ENCODE measurements at places on chromosomes 1 and 21.
A peak's percentile ranks its signal among the peaks of the same experiment; 100 is the strongest.

DNA sequence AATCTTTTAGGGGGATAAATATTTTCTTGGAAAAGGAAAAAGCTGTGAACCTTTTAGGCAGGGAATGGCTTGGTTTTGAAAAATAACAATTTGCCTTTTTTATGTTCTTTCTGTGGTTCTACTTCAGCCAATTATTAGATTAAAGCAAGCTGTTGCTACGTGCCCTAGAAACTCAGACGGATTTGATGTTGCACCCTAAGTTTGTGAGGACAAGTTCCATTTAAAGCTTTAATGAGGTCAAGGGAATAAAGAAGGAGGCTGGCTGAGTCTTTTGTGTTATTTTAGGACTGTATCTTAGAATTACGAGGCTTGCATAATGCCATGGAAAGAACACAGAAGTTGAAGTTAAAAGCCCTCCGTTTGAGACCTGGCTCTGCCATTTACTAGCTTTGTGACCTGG is 216.9 kb downstream of the NUF2 start:
- DNase-seq = no peak

DNA sequence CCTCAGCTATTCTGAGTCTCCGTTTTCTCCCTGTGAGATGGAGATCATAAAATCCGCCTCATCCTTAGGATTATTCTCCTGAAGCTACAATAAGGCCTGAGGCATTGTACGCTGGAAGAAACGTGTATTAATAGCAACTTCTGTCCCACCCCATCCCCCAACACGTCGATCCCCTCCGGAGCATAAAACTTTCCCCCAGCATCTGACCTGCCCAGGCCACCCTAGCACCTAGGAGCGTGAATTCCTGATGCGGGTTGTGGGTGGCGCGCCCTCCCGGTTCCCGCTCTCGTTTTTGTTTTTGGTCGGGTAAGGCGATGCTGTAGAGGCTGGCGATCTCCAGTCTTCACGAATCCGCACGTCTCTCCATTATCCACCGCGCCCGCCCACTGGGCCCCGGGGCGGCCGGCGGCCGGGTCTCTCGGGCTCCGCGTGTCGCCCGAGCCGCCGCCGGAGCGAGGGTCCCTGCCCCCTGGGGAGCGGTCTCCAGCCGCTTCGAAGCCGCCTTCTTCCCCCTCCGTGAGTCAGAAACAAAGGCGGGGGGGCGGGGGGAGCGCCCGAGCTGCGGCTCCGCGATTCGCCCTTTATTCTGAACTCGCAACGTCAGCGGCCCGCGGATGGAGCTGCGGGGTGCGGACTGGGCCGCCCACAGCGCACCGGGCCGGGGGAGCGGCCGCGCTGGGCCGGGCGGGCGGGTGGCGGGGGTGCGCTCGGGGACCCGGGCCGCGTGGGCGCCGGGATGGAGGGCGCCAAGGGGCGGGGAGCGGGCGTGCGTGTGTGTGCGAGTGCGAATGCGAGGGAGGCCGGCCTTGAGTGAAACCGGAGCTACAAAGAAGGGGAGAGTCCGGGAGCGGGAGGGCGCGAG is at the start of gene PLEKHO1:
Gene PLEKHO1, plus strand, starts transcription at position 646 of the 862 bp plus-strand sequence. CDS start 342 bp downstream, outside the sequence.
- peak; percentile 87 for DNase-seq

- DNase-seq = no peak
Measured at GRCh38 chr21:42760951-42761751, 107.7 kb downstream of the PDE9A start.

- DNase-seq = no peak
Measured at GRCh38 chr21:23130308-23130707, 2132.1 kb downstream of the NCAM2 start.

- no peak for DNase-seq
Measured at GRCh38 chr21:42013931-42014330, 3.8 kb upstream of the ZBTB21 start.

DNA sequence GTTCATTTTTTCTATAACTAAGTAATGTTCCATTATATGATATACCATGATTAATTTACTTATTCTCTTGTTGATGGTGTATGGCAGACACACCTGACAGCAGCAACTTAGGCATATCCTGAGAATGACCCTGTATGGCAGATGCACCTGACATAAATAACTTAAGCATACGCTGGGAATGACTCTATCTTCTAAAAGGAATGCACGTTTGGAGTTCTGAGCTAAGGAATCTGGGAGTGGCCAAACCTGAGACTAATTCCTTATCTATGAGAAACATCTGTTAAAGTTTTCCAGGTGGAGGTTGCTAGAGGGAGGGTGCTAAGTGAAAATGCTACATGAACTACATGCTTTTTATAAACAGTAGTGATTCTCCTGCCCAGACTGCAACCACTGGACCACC is 96.7 kb upstream of the RGS18 start:
- DNase-seq = no peak

- peak; percentile 83 for DNase-seq
Measured at GRCh38 chr1:156203331-156203730, 9.4 kb downstream of the SLC25A44 start.

GRCh38 chr1:113247782-113248181 is 142.5 kb upstream of the MAGI3 start:
- no peak for DNase-seq

GRCh38 chr1:26627954-26628353 is 67.9 kb upstream of the ARID1A start:
- no peak for DNase-seq

DNA sequence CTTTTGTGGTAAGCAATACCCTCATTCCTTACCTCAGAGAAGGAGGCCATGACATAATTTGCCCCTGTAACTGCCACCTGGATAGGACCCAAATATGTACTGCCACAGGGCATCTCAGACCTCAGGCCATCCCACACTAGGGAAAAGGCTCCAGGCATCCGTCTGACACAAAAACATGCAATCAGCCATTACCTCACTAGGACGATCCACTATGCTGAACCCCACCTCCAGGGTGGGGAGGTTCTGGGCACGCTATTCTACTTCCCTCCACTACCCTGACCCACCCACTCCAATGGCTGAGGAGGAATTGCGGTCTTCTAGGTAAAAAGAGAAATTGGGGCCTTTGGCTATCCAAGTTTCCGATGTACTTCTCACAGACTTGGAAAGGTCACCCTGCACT is 53.6 kb downstream of the ERI3 start:
- DNase-seq = peak; percentile 13

GRCh38 chr1:151157067-151157531 is 650 bp downstream of the TNFAIP8L2 start:
- DNase-seq = no peak

GRCh38 chr1:18580047-18580446 is 50.6 kb upstream of the PAX7 start:
- DNase-seq = no peak

DNA sequence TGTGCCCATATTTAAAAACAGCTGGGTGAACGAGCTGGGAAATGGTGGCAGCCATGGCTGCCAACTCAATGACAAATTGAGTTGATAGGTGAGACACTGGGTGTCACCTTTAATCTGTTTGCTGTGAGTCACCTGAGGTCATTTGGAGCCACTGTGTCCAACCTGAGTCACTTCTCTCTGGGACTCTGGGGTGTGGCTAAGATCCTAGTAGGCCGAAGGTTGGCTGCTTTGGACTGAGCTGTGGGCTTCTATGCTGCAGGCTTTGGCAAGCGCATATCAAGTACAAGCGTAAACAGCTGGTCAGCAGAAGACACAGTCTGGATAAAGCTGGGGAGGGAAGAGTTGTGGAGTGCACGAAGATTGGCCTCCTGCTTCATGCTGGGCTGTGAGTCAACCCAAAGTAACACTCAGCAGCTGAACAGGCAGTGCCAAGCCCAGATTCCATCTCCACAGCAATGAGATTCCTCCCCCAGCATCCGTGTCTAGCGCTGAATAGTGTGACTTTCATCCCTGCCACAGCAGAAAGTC is 24.0 kb downstream of the TEX35 start:
- peak; percentile 99 for DNase-seq

GRCh38 chr1:223674119-223674890 is 8.8 kb upstream of the CAPN8 start:
- no peak for DNase-seq

DNA sequence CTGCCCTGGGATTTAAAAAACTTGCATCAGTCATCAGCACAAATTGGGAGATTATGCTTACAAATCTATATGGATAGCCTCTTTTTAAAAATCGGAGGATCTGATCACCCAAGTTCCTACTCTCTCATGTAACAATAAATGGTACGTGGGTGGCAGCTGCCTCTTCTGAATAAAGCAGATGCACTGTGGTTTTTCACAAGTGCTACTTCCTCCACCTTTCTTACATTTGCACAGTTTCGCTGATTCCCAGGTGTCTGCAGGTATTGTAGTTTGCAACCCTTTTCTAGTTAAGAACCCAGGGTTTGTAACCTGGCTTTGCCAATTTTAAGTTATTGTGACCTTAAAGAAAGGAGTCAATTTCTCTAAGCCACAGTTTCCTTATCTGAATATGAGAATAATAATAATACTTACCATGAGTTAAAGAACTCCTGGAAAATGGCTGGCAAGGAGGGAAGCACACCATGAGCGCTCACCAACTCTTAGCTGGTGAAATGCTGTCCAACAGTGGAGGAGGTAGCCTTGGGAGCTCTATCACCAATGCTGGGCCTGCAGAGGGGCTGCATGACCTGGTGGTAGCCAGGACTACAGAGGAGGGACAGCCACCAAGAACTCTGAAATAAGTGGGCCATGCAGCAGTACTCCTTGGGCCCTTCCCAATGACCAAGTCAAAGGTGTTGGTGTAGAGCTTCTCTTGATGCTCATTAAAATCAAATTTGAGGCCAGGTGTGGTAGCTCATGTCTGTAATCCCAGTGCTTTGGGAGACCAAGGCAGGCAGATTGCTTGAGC is 30.2 kb upstream of the KCNA2 start:
- DNase-seq = no peak

DNA sequence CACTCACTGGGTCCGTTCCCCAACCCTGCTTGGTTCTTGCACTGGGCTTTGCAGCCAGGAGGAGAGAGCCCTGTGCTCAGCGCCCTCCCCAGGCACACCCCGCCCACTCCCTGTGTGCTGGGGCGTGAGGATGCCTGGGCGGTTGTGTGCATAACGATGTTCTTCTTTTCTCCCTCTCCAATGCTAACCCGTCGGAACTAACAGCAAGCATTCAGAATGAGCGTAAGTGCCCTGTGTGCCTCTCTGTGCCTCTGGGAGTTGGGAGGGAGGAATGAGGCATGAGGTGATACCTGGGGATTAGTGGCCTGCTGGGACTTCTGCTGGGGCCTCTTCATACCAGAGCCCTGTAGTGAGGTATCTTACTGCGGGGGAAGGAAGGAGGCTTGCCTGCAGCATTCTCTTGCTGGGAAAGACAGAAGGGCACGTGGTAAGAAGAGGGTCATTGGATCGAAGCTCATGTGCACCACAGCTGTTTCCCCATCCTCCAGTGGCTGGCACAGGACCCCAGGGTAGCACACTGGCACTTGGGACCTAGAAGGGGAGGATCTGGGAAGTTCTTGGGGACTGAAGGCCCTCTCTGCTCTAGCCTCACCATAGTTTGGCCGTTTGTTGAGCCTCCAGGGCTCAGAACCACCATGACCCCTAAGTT is 79.8 kb downstream of the NFASC start:
- no peak for DNase-seq

DNA sequence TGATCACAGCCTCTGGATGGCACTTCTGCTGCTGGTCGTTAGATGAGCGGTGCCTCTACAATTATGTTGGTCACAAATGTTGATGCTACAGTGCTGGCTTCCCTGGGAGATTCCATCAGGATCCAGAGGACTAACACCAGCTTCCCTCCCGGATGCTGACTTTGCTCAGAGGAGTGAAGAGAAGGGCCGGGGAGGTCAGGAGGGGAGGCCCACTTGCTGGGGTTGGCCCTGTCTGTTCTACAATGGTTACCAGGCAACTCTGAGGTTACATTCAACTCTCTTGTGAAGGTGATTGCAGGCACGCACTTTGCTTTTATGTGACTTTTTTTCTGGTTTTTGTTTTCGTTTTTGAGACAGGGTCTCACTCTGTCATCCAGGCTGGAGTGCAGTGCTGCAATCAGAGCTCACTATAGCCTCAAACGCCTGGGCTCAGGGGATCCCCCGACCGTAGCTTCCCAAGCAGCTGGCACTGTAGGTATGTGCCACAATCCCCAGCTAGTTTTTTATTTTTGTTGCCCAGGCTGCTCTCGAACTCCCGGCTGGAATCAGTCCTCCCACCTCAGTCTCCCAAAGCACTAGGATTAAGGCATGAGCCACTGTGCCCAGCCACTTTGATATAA is 112.5 kb downstream of the ADSS2 start:
- DNase-seq = no peak

DNA sequence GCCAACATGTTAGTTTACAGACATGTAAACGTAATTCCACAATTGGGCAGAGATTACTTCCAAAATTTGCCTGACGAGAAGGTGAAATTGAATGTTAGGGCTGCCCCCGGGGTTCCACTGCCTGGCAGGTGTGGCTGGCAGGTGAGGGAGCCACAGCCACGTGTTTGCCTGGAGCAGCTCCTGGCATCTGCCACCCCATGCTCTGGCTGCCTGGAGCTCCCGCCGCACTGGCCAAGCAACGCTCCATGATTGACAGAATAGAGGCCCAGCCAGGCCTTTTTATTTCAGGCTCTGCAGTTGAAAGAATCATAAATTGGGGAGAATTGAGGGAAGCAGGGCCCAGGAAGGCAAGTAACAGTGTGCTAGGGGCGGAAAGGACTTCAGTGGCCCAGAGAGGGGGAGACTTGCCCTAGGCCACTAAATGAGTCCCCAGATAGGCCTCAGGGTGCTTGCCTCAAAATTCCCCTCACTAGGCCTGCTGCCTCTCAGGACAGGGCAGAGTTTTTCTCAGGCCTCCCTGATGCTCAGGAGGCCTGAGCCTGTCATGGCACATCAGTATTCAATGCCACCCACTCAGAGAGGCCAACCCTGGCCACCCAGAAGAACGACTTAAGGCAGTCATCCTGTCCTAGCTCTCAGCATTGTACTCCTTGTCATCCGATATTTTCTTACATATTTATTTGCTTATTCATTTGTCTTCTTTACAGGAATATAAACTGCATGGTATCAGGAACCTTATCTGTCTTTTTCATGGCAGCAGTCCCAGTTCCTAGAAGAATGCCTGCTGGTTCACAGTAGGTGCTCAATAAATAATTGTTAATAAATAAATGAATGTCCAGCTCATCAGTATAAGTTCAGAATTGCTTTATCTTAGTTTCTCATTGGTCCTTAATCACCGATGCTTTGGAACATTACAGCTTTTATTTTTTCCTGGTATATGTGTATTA is 16.6 kb upstream of the S1PR1 start:
- no peak for DNase-seq
